Hippocampal formation (tissue), 2 donors: ENCODE measurements at places on chromosomes 4 and X.

- no peak for DNase-seq
Observed at GRCh38 chrX:154731881-154732280, 19.0 kb downstream of the GAB3 start.

DNA sequence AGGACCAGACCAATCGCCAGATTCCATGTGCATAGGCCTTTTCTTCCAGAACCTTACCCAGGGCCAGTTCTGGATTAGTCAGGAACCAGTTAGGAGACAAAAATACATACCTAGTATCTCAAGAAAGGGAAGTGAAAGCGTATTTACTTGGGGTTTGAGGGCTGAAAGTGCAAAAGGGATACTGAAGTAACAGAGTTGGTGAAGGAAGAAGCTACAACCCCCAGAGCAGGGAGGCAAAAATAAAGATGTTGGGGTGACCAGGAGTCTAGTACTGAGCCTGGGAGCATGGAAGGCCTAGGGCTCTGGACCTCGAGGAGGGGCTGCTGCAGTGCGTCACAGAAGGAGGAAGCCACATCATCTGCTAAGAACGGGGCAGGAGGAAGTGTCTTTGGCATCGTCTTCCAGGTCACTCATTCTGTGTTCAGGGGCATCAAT lies 38.3 kb downstream of the TKTL1 start:
- DNase-seq: no peak

GRCh38 chr4:22179124-22179874 lies 230.7 kb upstream of the KCNIP4 start:
- peak; percentile 1 for DNase-seq

GRCh38 chrX:13196782-13197181 lies 123.1 kb downstream of the ATXN3L start:
- DNase-seq: no peak

GRCh38 chr4:184448821-184449220 lies 25.5 kb downstream of the IRF2 start:
- DNase-seq: peak; percentile 72

GRCh38 chr4:139550724-139551429 lies 5.1 kb downstream of the SETD7 start:
- DNase-seq: peak; percentile 11

GRCh38 chrX:153628665-153629064 lies 18.3 kb upstream of the DUSP9 start:
- DNase-seq: no peak

GRCh38 chrX:72573158-72573511 lies 492 bp upstream of the HDAC8 start:
- no peak for DNase-seq

GRCh38 chrX:107667426-107667825 lies 39.1 kb downstream of the PRPS1 start:
- DNase-seq: no peak

DNA sequence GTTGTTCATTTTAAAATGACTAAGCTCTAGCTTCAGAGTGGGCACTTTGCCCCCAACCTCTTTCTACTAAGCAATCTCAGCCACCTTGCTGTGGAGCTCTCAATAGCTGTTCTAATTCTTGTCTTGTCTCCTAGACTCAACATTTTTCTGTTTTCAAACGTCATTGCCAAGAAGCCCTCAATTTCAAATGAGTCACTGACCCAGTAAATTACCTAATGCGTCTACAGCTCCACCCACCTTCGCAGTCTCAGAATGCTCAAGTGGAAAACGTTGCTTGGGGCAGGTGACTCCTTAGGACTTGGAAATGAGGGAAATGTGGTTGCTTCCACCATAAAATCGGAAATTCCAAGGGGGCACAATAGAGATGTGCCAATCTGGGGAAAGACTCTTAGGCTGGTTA lies 59.0 kb downstream of the ING2 start:
- no peak for DNase-seq

DNA sequence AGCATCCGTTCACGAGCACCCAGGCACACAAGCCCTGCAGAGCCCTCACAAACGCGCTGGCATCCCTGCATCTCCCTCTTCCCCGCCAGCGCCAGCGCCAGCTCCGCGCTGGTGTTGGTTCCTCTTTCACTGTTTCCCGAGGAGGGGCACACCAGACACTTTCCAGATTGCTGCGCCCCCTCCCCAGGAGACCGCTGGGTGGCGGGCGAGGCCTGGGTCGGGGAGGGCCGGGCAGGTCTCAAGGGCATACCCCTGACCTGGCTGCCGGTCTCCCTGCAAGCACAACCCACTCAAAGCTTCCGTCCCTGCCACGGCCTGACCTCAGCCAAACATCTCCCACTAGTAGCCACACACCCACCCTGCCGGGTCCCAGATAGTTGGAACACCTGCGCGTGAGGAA lies 2.2 kb upstream of the NKX1-1 start:
- no peak for DNase-seq

DNA sequence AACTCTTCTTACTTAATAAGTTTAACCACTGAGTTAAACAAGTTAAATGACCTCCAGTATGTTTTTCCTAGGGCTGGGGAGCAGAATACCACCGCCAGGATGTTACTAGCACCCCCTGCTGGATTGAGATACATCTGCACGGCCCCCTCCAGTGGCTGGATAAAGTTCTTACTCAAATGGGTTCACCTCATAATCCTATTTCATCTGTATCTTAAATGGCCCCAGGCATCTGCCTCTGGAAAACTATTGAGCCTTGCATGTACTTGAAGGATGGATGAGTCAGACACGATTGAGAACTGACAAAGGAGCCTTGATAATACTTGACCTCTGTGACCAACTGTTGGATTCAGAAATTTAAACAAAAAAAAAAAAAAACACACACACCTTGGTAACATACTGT lies 61.5 kb upstream of the MMAA start:
- peak; percentile 45 for DNase-seq

DNA sequence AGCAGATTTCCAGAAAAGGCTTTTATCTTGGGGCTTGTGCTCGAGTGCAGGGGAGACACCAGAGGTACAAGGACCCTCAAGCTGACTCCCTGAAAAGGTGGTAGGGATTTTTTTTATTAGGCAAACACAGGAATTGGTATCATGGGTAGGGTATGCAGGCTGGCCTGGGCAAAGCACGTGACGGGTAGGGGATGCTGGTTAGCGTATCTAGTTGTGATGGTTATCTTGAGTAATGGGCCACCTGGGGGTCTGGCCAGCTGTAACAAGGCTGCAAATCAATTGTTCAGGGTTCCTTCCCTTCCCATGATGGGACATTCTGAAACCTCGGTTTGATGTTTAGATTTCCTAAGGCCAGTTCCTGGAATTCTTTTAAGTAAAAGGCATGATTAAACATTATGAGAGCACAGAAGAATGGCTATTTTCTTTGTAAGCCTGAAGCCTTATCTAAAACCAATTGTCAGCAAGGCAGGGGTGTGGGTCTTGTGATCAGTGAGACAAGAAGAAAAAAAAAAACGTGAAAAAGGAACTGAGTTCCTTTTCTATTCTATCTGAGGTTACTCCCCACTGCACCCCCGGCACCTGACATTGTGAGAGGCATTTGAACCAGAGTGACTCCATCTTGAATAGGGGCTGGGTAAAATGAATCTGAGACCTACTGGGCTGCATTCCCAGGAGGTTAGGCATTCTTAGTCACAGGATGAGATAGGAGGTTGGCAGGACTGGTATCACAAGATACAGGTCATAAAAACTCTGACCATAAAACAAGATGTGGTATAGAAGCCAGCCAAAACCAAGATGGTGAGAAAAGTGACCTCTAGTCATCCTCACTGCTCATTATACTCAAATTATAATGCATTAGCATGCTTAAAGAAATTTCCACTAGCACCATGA lies 64.2 kb upstream of the S100G start:
- DNase-seq: no peak

DNA sequence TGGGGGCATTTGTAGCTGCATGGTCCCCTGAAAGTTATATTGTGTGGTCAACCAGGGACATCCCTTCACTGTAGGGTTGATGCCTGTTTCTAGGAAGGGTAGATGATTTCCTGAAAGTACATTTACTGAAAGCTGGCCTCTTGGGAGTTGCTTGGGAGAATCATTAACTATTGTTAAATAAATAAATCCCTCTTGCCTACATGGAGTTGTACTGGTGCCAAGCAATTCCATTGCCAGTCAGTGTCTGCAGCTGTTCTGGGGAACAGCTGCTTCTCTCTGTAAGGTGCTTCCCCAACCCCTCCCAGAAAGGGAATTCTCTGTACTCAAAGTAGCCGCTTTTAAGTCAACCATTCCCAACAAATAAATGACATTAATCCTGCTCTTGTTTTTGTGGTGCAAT lies 51.1 kb downstream of the C4orf51 start:
- DNase-seq: no peak

DNA sequence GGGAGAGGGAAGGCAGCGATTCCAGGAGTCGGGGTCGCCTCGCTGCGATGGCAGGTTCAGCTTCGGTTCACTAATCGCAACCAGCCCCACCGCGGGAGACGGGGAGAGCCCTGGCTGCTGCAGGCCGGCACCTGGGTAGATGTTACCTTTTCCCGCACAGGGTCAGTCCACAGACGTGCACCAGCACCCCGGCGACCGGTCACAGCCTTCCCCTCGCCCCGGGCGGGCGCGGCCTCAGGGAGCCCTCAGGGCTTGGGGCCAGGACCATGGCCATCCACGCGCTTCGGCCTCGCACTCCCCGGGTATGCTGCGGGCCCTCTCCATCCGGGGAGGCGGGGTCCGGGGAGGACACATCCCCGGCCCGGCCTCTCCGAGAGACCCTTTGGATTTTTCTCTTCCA lies 26.1 kb upstream of the EXOC1L start:
- no peak for DNase-seq

DNA sequence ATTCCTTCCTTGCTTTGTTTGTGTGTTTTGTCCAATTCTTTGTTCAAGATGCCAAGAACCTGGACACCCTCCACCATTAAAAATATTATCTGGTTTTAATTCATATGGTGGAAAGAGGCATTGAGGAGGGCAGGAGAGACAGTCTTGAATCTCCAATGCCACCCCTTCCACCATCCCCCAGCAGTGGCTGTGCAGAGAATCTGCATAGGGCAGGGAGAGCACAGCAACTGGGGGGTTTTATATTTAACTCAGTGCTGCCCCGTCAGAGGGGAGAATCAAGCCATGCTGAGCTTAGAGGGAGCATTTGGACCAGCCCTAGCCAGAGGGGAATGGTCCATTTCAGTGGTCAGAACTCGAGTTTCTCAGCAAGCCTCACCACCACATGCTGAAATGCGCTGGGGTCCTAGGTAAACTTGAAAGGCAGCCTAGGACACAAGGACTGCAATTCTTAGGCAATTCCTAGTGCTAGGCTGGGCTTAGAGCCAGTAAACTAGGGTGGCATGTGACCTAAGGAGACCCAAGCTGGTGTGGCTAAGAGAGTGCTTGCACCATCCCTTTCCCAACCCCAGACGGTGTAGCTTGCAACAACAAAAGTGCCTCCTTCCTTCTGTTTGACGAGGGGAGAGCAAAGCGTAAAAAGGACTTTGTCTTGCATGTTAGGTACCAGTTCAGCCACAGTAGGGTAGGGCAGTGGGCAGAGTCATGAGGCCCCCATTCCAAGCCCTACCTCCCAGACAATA lies 34.2 kb downstream of the CCDC158 start:
- no peak for DNase-seq

DNA sequence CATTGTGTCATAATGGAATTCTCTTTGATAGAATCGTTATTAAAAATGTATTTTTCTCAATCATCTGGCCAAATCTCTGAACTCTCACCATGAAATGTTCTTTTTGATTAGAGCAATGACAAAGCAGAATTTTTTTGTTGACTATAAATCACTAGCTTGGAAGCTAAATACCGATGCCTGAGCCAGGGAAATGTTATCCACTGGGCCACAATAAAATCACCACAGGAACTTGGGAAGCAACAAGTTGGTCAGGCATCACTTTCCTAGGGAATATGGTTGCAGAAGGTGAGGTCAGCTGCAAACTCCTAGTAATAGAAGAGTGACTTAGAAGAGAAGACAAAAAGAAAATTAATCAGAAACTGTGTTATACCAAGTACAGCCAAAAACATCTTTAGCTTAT lies 60.6 kb upstream of the CFAP47 start:
- no peak for DNase-seq

DNA sequence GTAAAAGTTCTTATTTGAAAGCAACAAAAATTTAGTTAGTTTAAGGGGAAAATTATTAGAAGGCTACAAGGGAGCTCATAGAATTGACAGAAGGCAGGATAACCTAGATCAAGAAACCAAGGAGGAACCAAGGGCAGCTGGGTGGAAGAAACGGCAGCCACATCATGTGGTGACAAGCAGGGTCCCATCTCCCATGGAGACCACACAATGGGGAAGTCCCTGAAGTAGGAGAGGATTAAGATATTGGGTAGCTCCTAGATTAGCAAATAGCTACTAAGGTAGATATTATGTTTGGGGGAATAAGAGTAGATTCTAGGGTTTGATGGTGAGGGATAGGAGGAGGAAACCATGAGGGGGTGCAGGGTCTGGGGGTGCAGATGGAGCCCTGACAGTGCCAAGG lies 48.0 kb upstream of the TMEM154 start:
- no peak for DNase-seq
